NCI-H460 (cell line): ENCODE measurements at places on chromosomes 12 and 14. TPM values are rescaled to one million over a fixed set of nuclear protein-coding genes. Genes with fewer than 3 reads are reported as not detected.

The KRT71 gene
- total RNA-seq: not detected in 2 replicates

The TMEM132C gene
- not detected in 2 replicates for total RNA-seq

The ASCL1 gene
- total RNA-seq: not detected in 2 replicates

The HCFC2 gene
- total RNA-seq: 5.0 and 5.3 TPM in 2 replicates

The AMN gene
- 0.20 and 0.29 TPM in 2 replicates for total RNA-seq

The CDH24 gene
- 4.4 and 4.6 TPM in 2 replicates for total RNA-seq

The DIO2 gene
- 1.5 and 1.8 TPM in 2 replicates for total RNA-seq

The GCN1 gene
- 67.3 and 88.6 TPM in 2 replicates for total RNA-seq

The FAM222A gene
- 0.25 and 0.78 TPM in 2 replicates for total RNA-seq

The LRP1-AS gene
- not detected in 2 replicates for total RNA-seq

- DNase-seq: no peak
Measured at GRCh38 chr12:50156641-50157040, 10.5 kb downstream of the CERS5 start.

GRCh38 chr12:77406219-77406905, 341.0 kb upstream of the E2F7 start:
- DNase-seq: no peak

GRCh38 chr12:46461907-46462640, 89.5 kb upstream of the SLC38A2 start:
- no peak for DNase-seq

DNA sequence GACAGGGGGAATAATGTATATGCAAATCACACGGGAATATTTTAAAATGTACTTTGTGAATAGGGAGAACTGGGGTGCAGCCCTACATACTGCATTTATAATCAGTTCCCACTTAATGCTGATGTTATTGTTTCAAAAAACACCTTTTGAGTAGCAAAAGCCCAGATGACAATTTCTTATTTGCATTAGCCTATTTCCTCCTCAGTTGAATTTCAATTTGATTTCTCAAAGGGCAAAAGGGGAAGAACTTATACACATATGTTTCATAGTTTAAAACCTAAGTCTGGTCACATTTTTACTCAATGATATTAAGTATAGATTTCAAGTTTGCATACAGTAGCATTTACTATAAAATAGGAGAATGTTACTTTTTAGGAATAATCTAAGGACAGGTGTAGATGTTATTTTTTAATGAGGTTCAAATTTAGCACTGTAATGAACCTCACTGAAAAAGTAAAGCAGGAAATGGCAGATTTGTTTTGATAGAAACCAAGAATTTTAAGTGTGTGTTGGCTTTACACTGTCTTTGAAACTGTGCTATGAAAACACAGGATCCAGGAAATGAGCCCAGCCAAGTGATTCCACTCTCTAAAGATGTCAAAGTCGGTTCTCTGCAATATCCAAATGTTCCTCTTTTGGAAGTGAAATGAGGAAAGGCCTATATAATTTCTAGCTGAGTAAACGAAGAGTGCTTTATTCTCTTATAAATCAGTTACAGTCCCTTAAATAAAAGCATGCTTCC, 367.4 kb downstream of the BTG1 start:
- no peak for DNase-seq

DNA sequence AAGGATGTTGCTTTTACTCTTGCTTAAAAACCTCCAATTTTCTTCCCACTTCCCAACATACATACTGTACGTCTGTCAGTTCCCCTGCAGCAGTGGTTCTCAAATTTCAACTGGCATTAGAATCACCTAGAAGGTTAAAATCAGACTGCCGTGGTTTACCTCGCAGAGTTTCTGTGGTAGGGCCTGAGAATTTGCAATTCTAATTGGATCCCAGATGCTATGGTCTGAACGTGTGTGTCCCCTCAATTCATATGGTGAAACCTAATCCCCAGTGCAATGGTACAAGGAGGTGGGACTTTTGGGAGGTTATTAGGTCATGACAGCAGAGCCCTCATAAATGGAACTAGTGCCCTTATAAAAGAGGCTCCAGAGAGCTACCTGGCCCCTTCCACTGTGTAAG, 226.9 kb downstream of the CRADD start:
- no peak for DNase-seq

- no peak for DNase-seq
Measured at GRCh38 chr14:100680439-100681051, 46.1 kb upstream of the DLK1 start.

- DNase-seq: peak; percentile 56
Measured at GRCh38 chr14:50666772-50667683, 1.1 kb downstream of the SAV1 start.

- no peak for DNase-seq
Measured at GRCh38 chr12:108117163-108117849, 11.8 kb upstream of the WSCD2 start.

- DNase-seq: no peak
Measured at GRCh38 chr12:64187794-64188193, 34.3 kb downstream of the KICS2 start.

DNA sequence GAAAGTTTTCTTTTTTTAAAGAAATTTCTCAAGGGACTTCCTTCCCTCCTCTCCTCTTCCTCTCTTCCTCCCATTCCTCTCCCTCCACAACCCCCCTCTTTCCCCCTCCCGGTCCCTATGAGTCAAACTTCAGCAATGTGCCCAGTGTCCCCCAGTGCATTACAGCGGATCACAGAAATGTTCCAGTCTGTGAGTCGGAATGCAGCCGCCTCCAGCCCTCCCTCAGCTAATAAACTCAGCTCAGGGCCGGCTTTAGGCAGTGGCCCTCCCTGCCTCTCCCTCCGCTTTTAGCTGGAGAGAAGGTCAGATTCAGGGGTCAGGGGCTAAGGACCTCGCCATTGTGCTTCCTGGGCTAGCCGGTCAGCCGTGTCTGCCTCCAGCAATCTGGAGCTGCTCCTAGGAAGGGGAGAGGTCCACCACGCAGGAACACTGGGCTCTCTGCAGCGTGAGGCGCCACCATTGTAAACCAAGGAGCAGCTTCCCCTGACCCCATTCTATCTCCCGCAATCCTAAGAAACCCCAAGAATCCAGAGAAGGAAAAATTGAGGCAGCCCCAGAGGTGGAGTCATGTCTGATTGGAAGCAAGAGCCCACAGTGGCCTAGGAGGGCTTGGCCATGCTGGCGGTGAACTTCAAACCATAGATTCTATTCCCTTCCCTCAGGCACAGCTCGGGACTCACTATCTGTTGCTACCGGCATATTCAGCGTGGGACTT, 1.1 kb upstream of the HDAC7 start:
- peak; percentile 85 for DNase-seq
